ENCODE measurements at places on chromosomes 11 and 22.

DNA sequence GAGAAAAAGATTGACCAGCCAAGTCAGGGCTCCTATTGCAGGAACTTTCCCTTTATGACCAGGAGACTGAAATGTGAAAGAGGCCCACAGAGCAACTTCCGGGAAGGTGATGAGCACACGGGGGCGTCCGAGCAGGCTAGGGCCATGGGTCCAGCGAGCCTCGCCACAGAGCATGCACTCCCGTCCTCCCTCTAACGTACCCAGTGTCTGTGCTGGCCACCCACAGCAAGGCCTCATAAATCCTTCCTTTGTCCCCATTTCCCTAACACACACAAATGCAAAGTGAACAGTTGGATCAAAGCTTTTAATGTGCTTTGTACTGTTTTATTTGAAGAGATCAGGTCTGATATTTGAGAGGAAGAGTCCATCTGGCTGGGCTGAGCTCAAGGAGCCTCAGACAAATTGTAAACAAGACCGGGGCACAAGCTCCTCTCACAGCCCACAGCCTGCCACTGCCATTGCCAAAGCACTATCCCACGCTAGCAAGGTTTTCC lies 44.3 kb downstream of the BLID start:
- H3K36me3 ChIP-seq: no peaks in the 10 kb centered on the region
- H3K4me3 ChIP-seq: no peak overlapping the region
- H3K27ac ChIP-seq: no peak overlapping the region
- peaks cover 34% of the 10 kb centered on the region for H3K4me1 ChIP-seq
- no peak for DNase-seq

DNA sequence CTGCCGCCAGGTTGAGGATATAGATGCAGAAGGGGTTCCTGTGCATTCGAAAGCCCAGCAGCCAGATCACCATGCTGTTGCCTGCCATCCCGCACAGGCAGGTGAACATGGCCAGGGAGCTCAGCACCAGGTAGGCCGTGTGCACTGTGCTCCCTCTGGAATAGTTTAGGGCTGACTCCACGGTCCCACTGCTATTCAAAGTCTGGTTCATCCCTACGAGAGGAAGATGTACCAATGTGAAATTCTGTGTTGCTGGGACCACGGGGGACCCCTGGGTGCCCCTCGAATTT lies at the start of gene MRGPRD:
MRGPRD (minus strand) TSS at position 211 of the 290 bp plus-strand sequence; CDS start at position 211, 0 bp downstream.
- no peaks in the 10 kb centered on the region for H3K27me3 ChIP-seq
- no peak within 1 kb of the TSS for H3K4me3 ChIP-seq
- DNase-seq: no peak
- peaks cover 24% of the 10 kb centered on the region for H3K4me1 ChIP-seq

- DNase-seq: no peak
- H3K27me3 ChIP-seq: no peaks in the 10 kb centered on the region
- peaks cover 90% of the 10 kb centered on the region for H3K4me1 ChIP-seq
- no peaks in the 10 kb centered on the region for H3K36me3 ChIP-seq
Observed at GRCh38 chr22:40198733-40199132, 21.0 kb downstream of the TNRC6B start.

GRCh38 chr11:762421-763072 lies 14.7 kb downstream of the GATD1 start:
- DNase-seq: no peak
- H3K4me3 ChIP-seq: no peak overlapping the region
- H3K27me3 ChIP-seq: no peaks in the 10 kb centered on the region
- no peaks in the 10 kb centered on the region for H3K4me1 ChIP-seq
- H3K27ac ChIP-seq: no peak overlapping the region

- no peaks in the 10 kb centered on the region for H3K4me1 ChIP-seq
- peaks cover 21% of the 10 kb centered on the region for H3K27me3 ChIP-seq
- no peak overlapping the region for H3K4me3 ChIP-seq
- no peak overlapping the region for H3K27ac ChIP-seq
- no peaks in the 10 kb centered on the region for H3K36me3 ChIP-seq
Observed at GRCh38 chr11:113514856-113515255, 39.7 kb upstream of the DRD2 start.

DNA sequence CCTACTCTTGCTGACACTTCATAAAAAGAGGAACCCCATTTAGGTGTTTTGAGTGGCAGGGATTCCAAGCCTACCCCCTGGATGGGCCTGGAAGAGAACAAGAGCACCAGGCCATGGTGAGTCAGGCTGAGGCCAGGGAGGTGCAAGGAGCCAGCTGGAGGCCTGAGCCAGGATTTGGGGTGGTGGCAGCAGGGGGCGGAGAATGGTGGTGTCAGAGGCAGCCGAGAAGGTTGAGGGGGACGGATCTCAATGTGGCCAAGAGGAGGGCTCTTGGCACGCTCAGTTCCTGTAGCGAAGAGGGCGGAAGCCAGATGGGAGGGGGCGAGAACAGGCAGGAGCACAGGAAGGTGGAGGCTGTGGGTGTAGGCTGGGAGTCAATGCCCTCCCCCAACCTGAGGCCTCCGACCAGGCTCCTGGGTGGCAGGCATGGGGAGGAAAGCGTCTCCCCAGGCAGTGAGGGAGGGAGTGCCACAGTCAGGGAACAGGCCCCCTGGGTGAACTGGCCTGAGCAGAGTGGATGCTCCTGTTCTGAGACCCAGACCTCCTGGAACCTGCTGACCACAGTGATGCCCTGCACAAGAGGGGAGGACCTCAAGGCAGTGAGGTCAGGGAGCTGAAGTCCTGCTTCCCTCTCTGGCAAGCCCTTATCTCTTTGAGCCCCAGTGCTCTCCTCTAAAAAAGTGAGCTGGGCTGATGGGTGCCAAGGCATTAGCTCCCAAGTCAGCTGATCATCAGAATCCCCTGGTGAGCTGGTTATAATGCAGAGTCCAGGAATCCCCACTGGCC lies 13.9 kb downstream of the RTN4RL2 start:
- H3K4me1 ChIP-seq: peaks cover 32% of the 10 kb centered on the region
- DNase-seq: no peak
- H3K27me3 ChIP-seq: peaks cover 30% of the 10 kb centered on the region
- no peak overlapping the region for H3K27ac ChIP-seq
- no peaks in the 10 kb centered on the region for H3K36me3 ChIP-seq
- no peak overlapping the region for H3K4me3 ChIP-seq

DNA sequence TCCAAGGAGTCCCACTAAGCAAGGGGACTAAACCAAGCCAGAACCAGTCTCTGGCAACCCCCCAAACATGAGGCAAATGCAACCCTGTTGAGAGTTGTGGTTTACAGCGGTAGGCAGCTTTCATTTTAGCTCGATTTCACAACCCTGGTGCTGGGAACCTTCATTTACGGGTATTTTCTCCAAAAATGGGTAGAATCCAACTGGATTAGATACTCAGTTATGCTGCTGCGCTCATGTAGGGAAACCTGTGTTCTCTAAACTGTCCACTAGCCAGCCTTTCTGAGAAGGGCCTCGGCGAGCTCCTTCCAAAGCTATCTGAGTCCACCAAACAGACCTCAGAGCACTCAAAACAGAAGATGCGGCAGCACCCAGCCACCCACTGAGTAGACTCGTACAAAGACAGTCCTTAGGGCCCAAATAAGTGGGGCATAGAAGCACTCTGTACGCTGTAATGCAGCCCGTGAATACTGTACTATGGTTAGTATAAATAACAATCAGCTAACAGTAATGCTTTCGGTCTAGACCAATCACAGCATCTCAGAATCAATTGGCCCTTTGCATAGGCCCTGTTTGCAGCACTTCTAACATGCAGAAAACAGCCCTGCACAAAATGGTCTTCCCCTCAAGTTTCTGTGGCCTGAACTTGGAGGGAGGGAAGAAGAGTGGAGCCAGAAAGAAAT lies 104.7 kb downstream of the ETS1 start:
- DNase-seq: no peak
- no peaks in the 10 kb centered on the region for H3K27me3 ChIP-seq
- H3K27ac ChIP-seq: peak overlapping the region; percentile 85
- peaks cover 98% of the 10 kb centered on the region for H3K4me1 ChIP-seq
- H3K36me3 ChIP-seq: peaks cover 81% of the 10 kb centered on the region
- peak overlapping the region; percentile 31 for H3K4me3 ChIP-seq
